Stimulated activated CD8-positive, alpha-beta memory T cell treated with anti-CD3 and anti-CD28 coated beads, Interleukin-7, amount 100 ng/mL, for 48 hours (primary cell): ENCODE measurements at places on chromosomes 16 and 17.

GRCh38 chr16:27383556-27384243, 18.3 kb upstream of the IL21R start:
- DNase-seq = no peak

GRCh38 chr16:78045865-78046581, 23.7 kb downstream of the CLEC3A start:
- DNase-seq = no peak

GRCh38 chr16:12724226-12724625, 79.5 kb downstream of the CPPED1 start:
- DNase-seq = no peak

GRCh38 chr16:84144209-84144858, 643 bp downstream of the HSDL1 start:
- no peak for DNase-seq

GRCh38 chr16:66299349-66299748, 67.1 kb upstream of the CDH5 start:
- no peak for DNase-seq

- no peak for DNase-seq
Observed at GRCh38 chr17:82217530-82218204, 5.0 kb upstream of the CCDC57 start.

- no peak for DNase-seq
Observed at GRCh38 chr17:65173976-65174683, 37.0 kb downstream of the RGS9 start.

- no peak for DNase-seq
Observed at GRCh38 chr16:89827383-89828198, 684 bp upstream of the SPIRE2 start.

DNA sequence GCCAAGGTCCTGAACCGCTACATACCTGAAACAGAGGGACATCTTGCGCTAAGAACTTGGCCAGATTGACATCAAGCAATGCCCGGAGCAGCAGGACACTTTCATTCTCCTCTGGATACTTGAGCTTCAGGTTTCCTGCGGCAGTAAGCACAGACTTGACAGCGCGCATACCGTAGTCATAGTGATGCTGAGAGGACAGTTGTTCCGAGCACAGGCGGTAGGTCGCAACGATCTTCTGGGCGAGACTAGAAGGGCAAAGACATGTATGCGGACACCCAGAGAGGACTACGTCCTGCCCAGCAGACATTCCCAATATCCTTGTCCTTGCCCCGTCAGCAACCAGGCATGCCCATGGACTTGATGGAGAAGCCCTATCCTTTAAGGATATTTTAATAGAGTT, 112.9 kb downstream of the DNAH3 start:
- no peak for DNase-seq

DNA sequence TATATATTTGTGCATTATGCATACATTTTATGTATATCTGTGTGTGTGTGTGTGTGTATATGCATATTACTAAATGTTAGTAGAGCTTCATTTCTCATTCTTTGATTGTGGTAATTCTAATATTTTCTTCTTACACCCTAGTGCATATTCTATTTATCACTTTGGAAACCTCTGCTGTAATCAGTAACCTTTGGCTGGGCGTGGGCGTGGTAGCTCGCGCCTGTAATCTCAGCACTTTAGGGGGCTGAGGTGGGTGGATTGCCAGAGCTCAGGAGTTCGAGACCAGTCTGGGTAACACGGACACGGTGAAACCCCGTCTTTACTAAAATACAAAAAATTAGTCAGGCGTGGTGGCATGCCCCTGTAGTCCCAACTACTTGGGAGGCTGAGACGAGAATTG, 26.9 kb downstream of the CPSF4L start:
- DNase-seq = no peak

GRCh38 chr17:789160-789840, 7.1 kb downstream of the MRM3 start:
- DNase-seq = no peak
